ENCODE measurements at places on chromosomes 6 and 20.

DNA sequence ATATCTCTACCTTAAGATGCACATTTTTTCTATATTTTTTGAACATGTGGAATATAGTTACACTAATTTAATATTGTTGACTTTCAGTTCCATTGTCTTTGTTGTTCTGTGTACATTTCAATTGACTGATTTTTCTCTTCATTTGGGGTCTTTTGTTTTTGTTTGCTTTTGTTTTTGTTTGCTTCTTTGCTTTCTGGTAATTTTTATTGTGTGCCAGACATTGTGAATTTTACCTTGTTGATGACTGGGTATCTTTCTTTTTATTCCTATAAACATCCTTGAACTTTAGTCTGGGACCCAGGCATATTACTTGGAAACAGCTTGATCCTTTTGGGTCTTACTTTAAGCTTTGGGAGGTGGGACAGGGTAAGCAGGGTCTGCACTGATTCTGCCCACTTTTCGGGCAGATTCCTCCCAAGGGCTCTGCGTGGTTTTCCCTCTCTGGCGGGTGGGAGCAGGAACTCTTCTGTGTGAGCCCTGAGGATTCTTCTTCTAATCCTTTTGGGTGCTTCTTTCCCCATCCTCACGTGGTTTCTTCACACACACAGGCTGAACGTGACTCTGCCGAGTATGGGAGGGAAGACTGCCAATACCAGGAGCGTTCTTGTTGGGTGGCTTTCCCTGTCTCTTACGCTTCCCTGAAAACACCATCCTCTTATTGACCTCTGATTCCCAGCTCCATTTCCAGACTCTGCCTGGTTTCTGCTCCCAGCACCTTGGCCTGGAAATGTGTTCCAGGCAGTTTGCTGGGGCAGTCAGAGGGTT lies 200.5 kb downstream of the ARID1B start:
- no peak for DNase-seq

- peak; percentile 88 for DNase-seq
Measured at GRCh38 chr6:138103871-138104270, 3.3 kb downstream of the PERP start.

- DNase-seq, result no peak
Measured at GRCh38 chr6:54315656-54316055, 7.4 kb downstream of the TINAG start.

- no peak for DNase-seq
Measured at GRCh38 chr6:133546098-133546497, 304.9 kb downstream of the EYA4 start.

DNA sequence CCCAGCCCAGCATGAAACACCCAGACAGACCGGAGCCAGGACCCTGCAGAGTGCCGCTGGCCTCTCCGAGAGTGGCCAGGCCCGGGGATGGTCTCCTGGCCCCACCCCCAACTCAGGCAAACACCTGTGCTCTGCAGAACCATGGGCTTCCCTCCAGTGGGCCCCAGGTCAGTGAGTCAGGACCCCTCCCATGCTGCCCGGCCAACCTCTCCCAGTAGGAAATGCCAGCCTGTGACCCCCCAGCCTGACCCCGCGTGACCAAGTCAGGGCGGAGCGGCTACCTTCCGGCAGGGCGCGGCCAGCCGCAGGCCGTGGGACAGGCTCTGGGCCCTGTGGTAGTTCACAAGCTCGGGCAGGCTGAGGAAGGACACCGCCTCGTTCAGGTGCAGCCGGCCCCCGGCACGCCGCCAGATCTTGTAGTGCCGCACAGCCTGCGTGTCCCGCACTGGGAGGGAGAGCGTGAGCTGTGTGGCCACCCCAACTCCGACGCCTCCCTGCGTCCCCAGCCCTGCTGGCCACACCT lies 3.2 kb downstream of the PTK6 start:
- DNase-seq, result no peak

- DNase-seq, result no peak
Measured at GRCh38 chr6:72999995-73000394, 225.3 kb downstream of the KHDC1L start.

- peak; percentile 80 for DNase-seq
Measured at GRCh38 chr6:169800668-169801395, 49.4 kb downstream of the ERMARD start.

GRCh38 chr6:94548201-94548600 lies 1029.1 kb upstream of the MANEA start:
- no peak for DNase-seq

GRCh38 chr6:135102191-135102590 lies 47.6 kb upstream of the HBS1L start:
- DNase-seq, result no peak

- no peak for DNase-seq
Measured at GRCh38 chr20:3431109-3431508, 23.6 kb upstream of the DNAAF9 start.

DNA sequence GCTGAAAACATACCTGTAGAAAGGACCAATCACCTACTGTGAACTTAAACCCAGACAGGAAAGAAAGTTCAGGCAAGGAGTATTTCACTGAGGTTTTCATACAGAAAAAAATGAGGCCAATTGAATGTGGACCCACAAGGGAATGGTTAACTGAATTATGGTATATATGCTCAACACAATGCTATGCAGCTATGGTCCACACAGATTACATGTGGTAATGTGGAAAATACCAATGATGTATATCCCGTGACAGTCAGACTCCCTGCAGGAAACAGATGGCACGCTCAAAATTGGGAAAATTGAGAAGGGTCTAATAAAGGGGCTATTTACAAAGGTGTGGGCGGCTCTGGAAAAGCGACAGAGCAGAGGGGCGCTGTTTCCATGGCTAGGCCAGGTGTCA lies 47.1 kb upstream of the PIM1 start:
- DNase-seq, result no peak

- DNase-seq, result no peak
Measured at GRCh38 chr20:45344168-45344860, 3.9 kb downstream of the SDC4 start.

DNA sequence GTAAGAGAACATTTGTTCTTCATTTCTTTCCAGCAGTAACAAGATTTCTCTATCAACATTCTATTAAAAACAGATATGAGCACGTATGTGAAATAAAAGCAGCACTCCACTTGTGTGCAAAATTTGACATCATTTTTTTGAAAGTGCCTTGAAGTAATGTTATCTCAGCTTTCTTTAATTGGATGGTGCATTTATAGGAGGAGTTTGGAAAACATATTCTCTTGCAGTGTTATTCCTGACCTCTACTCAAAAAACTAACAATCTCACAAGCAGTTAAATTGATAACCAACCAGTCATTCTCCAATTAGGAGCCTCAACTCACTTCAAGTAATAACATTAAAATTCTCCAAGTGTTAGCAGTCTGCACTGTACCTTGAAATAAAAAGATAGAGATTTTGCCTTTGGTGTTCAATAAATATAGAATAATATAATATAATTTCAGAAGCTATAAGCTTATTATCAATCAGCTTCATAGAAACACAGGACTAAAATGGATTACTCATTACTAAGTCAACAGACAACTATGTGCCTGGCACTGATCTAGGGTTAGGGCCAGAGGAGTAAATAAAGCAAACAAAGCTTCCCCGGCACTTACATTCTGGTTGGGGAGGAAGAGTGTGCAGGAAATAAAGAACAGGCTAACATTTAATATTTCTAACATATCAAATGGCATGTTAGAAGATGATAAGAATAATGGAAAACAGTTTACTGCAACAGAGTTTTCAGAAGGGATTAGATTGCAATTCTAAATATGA lies 149.0 kb upstream of the SGK1 start:
- no peak for DNase-seq

DNA sequence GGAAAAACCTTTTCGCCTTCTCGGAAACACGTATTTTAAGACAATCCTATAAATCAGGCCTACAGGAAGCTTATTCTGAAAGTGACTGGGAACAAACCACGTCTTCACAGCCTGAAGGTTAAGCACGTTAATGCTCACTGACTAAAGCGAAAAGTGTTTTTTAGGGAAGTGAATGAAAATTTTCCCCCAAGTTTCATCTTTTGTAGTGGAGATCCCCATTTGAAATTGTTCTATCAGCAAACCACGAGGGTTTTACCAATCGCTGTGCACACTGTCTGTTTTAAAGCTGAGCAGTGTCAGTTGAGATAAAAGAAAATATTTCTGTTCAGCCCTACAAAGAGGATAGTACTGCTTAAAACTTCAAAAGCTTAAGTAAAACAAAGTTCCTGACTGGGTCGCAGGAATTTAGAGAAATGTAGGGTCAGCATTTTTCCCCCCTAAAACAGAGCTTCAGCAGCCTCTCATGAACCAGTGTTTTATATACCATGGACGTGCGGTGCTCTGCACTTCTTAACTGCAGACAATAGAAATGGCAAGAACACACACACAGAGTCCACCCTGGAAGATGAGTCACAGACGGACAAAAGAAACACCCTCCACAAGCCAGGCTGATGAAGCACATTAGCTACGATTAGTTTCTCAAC lies 34.9 kb downstream of the SLC22A23 start:
- no peak for DNase-seq

DNA sequence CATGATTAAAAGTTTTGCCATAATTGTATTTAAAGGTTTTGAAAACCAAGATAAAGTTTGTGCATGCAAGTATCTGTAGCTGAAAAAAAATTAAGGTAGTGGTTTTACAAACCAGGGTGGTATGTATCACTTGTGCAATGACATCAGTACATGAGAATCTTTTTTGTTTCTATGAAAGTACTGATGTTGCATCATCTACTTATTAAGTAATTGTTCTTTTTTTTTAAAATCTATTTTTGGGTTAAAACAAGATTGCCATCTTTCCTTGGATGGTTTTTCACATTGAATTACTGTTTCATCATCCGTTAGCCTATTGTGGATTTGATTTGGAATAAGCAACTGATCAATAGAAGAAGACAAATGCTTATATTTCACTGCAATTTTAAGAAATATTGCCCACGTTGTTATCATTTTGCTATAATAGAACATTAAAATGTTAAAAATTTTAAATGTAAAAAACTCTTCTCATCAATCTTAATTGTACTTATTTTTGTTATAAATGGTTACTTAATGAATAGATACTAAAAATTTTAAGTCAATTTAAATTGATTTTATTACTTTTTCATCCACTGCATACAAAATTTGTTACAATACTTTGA lies 39.8 kb upstream of the TAGAP start:
- no peak for DNase-seq

DNA sequence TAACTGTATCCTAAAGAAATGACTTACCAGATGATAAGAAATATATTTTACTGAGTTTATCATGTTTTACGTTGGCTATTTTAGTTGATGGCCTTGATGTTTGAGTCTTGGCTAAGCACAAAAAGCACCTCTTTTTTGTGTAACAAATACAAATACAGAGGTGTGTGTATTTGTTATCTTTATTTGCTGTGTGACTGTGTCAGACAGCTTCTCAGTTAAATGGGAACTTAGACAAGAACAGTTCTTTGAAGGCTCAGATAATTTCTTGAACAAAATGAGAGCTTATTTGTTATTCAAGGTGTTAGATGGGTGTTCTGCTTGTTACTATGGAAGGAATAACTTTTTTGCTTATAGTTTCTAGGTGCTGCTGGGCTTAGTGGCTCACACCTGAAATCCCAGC lies 95.4 kb downstream of the RPS12 start:
- DNase-seq, result no peak

GRCh38 chr20:19779634-19780033 lies 21.6 kb downstream of the RIN2 start:
- DNase-seq, result no peak
